ENCODE measurements at places on chromosomes 5 and 9.

DNA sequence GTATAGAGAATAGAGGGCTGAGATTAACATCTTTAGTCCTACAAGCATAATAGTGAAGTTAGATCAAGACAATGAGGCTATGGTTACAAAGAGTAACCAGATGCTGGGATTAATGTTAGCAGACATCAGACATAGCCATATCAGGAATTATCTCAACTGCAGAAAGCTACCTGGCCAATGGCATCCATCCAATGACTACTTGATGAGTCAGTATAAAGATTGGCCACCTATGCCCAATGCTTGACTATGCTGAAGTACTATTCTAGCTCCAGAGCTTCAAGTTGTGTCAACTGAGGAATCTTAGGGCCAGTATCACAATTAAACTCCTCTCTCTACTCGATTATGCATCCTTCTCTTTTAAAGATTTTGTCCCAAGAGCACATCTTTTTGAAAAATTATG lies 541.4 kb downstream of the PRELID2 start:
- DNase-seq, result no peak

- no peak for DNase-seq
Observed at GRCh38 chr5:35781181-35781790, 75.4 kb upstream of the IL7R start.

DNA sequence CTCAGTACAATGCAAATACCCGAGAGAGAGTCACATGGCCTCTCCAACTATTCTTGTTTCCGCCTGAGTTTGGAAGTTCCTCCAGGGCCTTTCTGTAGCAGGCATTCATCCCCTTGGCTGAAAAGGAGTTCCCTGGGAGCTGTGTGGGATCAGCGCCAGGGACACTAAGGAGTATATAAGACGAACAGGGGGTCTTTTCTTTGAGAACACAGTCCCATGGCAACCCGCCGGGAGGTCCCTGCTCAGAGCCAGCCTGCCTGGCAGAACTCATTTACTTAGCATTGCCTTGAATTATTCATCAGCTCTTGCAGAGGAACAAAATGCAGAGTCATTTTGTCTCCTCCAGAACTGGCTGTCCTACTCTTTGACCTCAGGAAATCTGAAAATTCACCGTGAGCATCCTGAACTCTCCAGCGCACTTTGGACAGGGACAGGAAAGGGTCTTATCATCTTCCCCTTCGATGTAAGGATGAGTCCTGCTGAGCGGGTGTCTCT lies 120.4 kb upstream of the OSMR start:
- DNase-seq, result no peak

- DNase-seq, result no peak
Observed at GRCh38 chr9:135670721-135671590, 7.8 kb downstream of the LCN9 start.

DNA sequence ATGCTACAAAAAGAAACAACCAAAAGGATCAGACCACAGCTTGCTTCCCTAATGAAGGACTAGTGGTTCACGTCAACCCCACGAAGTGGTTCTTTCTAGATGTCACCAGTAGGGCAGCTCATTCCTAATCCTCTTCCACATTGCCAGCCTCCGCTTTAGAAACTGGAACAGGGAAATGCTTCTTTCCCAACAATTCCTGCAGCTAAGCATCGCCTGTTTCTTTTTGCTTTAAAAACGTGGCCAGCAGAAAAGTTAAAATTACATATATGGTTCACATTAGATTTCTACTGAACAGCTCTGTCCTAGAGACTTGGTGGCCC lies 100.2 kb downstream of the MTX3 start:
- no peak for DNase-seq

DNA sequence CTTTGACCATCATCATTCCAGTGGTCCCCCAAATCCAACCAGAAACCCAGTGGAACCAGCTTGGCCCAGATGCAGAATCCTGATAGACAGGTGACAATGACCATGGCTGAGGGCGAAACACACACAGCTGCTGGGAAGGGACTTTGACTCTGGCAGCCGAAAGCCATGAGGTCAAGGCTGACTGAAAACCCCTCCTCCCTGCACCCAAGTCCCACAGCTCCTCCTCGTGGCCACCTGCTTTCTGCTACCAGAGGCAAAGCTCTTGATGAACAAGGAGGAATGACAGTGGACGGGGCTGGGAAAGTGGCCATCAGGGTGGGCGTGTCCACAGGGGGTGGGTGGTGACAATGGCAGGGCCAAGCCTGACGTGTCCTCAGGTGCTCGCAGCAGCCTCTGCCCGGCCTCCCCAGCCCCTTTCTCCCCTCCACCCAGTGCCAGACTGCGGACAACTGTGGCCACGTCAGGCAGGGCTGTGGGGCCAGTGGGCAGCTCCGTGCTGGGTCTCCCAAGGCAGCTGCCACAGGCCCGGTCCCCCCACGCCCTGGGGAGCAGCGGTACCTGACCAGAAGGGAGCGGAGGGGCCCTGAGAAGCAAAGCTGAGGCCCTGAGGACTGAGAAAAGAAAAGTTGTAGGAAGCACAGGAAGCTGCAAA lies 30.8 kb upstream of the SARDH start:
- DNase-seq, result no peak

DNA sequence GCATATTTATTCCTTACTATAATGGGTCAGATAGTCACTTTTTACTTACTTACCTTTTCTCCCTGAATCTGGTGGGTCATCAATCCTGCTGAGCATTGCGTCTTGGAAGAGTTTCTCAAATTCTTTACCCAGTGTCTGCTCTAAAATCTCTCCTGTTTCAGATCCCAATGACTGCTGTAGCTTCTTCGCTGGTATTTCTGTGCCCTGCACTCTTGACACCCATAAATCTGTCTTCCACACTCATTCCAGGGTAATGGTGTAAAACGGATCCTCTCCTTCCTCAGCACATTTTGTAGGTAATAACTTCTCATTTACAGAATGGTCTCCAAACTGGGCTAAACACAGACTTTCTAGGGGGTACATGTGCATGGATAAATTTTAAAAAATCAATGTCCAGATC lies 407.4 kb downstream of the DMAC1 start:
- no peak for DNase-seq

DNA sequence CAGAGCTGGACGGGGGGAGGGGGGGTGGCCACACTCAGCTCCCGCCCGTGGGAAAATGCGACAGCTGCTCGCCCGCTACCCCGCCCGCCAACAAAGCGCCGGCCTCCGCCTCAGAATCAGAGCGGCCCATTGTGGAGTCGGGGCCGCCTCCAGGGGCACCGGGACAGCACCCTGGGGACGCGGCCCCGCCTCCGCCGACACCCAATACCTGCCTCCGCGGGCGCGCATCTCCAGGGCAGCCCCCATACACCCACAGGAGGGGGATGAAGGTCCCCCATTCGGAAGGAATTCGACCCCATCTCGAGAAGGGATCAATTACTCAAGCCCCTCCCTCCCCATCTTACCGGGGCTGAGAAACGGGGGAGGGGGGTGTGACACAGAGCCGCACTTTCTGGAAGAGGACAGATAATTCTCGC lies 1.3 kb downstream of the NOTCH1 start:
- DNase-seq, result no peak

DNA sequence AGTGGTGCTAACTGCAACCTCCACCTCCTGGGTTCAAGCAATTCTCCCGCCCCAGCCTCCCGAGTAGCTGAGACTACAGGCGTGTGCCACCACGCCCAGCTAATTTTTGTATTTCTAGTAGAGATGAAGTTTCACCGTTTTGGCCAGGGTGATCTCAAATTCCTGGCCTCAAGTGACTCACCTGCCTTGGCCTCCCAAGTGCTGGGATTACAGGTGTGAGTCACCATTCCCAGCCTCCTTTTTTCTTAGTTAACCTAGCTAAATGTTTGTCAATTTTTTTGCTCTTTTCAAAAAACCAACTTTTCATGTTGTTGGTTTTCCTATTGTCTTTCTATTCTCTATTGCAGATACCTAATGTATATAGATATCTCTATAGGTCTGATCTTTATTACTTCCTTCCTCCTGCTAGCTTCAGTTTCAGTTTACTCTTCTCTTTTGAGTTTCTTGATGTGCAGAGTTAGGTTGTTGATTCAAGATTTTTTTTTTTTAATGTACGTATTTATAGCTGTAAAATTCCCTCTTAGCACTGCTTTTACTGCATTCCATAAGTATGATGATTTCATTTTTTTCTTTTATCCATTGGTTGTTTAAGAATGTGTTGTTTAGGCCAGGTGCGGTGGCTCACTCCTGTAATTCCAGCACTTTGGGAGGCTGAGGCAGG lies 32.9 kb downstream of the FGD3 start:
- no peak for DNase-seq

- no peak for DNase-seq
Observed at GRCh38 chr9:23145467-23145866, 680.6 kb downstream of the ELAVL2 start.

DNA sequence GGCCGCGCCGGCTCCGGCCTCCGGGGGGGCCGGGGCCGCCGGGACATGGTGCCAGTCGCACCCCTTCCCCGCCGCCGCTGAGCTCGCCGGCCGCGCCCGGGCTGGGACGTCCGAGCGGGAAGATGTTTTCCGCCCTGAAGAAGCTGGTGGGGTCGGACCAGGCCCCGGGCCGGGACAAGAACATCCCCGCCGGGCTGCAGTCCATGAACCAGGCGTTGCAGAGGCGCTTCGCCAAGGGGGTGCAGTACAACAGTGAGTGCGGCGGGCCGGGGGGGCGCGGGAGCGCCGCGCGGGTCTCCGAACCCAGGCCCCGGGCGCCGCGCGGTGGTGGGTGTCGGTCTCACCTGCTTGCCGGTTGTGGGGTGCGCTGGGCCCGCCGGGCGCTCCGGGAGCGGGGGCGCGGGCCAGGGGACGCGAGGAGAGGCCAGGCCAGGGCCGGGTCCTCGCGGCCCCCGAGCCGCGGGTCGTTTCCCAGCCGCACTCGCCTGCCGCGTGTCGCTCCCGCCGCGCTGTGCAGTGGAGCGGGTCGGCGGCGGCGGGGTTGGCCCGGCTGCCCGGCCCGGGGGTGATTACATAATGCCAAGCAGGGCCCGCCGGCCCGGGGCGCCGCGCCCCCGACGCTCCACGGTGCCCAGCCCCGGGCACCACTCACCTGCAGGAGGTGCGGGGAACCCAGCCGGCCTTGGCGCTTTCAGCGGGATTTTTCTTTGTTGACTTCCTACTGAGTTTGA lies 492 bp downstream of the RABL6 start:
- peak; percentile 47 for DNase-seq

GRCh38 chr5:151570058-151570457 lies 21.1 kb downstream of the FAT2 start:
- peak; percentile 5 for DNase-seq

- DNase-seq, result no peak
Observed at GRCh38 chr9:3508521-3509291, 17.1 kb downstream of the RFX3 start.

- no peak for DNase-seq
Observed at GRCh38 chr5:65563777-65564176, 681 bp downstream of the PPWD1 start.

DNA sequence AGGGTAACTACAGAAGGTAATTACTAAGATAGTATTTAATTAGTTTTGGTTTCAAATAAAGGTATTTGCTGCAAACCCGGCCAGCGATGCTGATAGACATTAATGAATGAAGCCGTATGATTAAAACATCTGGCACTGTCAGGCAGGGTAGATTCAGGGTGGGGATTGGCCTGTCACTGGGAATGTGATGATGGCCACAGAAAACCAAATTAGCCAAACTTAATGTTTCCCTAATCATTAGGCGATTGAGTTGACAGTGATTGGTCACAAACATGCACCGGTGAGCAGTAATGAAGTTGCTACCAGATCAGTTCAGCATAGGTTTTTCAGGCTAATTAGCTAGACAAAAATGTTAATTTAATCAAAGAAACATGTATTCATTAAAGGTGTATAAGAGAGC lies 107.5 kb downstream of the SGCD start:
- no peak for DNase-seq

GRCh38 chr5:66908230-66908629 lies 288.4 kb downstream of the CD180 start:
- DNase-seq, result no peak

GRCh38 chr9:34250721-34251120 lies 71.9 kb downstream of the UBAP1 start:
- no peak for DNase-seq

- no peak for DNase-seq
Observed at GRCh38 chr5:6497262-6497661, 48.6 kb downstream of the UBE2QL1 start.

GRCh38 chr5:134451936-134452505 lies 40.3 kb upstream of the CDKN2AIPNL start:
- DNase-seq, result peak; percentile 72

DNA sequence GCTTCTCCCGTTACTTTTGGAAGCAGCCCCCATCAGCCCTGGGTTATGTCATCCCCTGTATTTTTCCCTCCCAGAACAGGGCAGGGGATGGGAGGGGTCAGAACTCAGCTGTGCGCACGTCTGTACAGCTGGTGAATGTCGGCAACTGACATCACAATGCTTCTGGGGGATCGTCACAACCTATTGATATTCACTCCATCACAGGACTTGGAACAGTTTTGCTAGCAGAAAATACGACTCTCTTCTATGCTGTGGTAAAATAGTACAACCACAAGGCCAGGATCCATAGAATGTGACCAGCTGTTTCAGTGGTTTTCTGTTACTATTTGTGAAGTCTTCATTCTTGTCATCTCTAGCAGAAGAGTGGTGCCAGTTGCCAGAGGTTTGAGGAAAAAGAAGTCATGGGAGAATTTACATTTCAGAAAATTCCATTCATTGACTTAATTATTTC lies 77.1 kb upstream of the KLF4 start:
- no peak for DNase-seq

- DNase-seq, result no peak
Observed at GRCh38 chr5:164235300-164235891, 730.0 kb downstream of the MAT2B start.

DNA sequence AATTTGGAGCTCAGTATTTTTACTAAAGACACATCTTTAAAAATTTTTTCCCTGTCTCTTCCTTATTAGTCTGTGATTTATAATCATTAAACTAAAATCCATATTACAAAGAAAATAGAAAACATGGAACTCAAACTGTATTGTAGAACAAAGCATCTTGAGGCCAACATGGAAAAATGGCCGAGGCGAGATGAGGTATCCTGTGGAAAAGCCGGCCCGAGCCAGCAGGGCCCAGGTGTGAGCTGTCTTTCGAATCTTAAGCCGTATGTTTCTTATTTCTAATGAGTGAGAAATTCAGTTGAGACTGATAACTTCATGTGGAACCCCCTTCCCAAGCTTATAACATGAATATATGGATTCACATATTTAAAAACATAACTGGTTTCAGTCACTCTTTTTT lies 170.4 kb upstream of the OTULINL start:
- no peak for DNase-seq

DNA sequence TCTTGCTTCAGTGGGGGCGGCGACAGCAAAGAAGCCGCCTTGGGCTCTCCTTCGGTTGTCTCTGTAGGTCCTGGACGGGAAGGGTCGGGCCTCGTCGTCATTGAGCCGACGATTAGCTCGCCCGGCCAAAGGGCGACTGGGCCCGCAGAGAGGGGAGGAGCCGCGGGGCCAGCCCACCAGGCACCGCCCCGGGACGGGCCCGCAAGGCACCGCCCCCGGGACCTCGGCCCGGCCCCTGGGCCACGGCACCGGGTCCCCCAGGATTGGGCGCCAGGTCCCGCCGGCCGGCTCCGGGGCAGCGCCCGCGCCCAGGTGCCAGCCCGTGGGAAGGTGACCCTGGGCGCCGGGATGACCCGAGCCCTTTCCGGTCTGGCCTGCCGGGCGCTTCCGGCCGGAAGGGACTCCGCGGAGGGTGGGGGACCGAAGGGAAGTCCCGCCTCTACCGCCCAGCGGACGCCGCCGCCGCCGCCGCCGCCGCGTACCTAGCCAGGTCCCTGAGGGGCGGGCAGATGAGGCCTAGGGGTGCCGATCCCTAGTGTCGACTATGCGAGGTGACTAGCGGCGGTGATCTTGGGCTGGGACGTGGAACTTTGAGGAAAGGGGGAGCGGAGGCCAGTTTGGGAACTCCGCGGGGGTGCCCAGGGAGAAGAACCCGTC lies at the start of the genes GBA2 and RGP1:
Gene GBA2 (minus strand): TSS at position 371 of the 657 bp plus-strand sequence. CDS start 524 bp downstream, outside the sequence.
Gene RGP1 (plus strand): TSS at position 430 of the 657 bp plus-strand sequence. CDS start 469 bp downstream, outside the sequence.
- DNase-seq, result peak; percentile 29
